ENCODE measurements at places on chromosomes 3 and 15.

GRCh38 chr3:65666448-65667091 lies 372.1 kb downstream of the MAGI1 start:
- no peak for DNase-seq

DNA sequence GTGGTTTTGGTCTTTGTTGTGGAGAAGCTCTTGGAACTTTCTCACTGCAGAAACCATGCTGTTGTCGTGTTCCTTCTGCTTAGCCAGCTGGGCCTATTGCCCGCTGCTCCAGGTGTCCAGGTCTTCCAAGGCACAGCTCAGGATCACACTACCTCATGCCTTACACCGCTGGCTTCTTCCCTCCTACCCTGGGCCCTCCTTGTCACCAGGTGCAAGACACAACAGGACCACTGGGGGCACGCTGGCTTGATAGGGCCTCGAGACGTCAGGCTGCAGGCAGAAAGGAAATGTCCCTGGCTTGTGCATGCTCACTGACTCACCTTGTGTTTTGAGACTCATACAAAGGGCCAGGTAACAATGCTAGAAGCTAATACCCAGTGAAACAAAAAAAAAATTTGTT lies 32.3 kb downstream of the PAQR9 start:
- no peak for DNase-seq

DNA sequence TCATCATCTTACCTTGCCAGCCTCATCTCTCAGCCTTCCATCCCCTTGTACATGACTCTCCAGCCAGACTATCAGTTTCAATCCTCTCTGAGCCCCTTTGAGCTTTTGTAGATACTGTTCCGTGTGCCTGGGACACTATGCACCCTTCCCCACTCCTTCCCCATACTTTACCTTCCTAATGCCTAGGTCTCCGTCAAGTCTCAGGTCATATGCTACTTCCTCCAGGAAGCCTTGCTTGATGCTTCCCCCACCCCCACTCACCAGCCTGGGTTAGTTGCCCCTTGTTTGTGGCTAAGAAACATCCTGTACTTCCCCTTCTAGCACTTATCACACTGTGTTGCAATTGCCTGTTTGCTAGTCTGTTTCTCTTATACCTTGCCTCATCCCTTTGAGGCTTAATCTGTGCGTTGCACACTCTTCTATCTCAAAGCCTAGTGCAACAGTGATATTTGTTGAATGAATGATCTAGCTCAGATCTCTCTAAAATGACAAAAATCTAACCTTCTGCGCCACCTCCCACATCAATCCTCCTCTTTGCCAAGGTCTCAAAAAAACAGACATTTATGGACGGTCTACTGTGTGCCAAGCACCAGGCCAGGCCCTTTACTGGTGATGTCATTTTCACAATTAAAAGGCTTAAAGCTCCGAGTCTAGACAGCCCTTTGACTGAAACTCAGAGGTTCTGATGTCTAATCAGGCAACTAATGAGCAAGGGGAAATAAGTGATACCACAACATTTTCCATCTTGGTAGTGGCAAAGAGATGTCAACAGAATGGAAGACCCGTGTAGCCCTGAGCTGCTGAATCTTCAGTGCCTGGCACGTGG lies 6.5 kb upstream of the USP3 start:
- peak; percentile 67 for DNase-seq

- no peak for DNase-seq
Measured at GRCh38 chr15:33074212-33074611, 120.3 kb downstream of the FMN1 start.

GRCh38 chr3:146590521-146590920 lies 14.6 kb downstream of the PLSCR5 start:
- DNase-seq: no peak

DNA sequence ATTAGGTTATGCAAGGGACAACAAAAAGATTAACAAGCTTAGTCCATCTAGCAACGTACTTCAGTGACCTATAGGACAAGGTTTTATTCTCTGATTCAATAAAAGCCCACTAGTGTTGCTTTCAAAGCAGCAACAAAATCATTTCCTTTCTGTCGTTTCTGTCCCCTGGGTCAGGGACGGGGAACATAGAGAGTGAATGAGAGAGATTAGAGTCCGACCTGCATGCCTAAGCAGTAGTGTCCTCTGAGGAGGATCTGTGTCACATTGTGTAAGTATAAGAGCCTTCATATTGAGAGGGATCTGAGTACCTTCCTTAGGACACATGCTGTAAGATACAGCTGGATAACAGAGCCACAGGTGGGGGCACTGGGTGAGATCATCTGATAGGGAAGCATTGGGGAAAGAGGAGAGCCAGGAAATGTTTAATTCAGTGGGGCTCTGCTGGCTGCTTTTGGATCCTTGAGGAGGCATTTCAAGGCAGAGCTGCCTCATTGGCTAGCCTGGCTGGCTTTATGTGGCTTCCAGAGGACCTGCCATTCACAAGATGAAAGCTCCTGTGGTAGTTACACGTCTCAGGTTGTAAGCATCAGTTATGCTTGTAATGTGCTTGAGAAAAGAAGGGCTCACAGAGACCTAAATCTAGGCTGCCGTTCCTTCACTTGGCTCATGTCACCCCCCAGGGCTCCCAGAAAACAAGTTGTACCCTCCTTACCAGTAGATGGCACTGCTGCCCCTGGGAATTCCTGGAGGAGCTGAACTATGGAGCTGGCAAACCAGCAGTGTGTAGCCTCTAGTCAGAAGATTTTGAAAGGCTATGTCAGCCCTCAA lies 2.7 kb downstream of the TMEM108 start:
- DNase-seq: no peak

DNA sequence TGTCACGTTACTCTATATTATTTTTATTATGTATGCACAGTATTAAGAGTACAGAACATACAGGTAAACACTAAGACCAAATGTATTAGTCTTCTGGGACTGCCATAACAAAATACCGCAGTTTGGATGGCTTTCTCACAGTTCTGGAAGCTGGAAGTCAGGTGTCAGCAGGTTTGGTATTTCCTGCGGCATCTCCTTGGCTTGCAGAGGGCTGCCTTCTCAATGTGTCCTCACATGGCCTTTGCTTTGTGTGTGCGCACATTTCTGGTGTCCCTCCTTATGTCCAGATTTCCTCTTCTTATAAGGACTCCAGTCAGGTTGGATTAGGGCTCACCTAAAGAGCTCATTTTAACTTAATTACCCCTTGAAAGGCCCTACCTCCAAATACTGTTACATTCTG lies 53.8 kb upstream of the CPOX start:
- no peak for DNase-seq

DNA sequence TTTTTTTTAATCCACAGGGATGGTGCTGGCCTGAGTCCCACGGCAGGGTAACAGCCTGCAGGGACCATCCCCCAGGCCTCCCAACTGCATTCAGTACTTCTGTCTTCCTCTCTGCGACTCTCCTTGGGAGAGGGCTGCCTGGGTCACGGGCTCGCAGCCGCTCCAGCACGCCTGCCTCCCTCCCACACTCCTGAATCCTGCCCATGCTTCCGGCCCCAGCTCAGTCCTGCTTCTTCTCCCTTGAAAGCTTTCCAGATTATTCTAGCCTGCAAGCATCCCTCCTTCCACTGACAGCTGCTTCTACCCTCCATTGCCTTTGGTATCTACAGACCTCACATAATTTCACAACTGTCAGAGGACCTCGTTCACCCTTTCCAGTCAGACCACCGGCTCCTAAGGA lies 32.4 kb downstream of the MEGF11 start:
- DNase-seq: no peak

DNA sequence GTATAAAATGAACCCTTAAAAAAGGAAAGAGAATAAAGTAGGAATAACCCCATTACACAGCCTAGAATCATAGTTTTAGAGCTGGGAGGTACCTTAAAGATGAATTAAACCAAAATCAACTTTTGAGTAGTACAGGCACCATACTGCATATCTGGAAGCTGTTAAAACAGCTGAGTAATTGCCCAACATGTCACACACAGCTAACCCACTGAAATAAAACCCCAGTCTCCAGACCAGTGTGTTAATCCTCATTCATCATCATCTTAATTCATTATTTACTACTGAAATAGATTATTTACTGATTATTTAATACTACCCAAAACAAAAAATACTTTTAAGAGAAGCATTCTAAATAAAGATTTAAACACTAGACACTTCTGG lies 52.8 kb downstream of the GPR160 start:
- no peak for DNase-seq

- no peak for DNase-seq
Measured at GRCh38 chr3:53949541-53949940, 57.9 kb upstream of the SELENOK start.

DNA sequence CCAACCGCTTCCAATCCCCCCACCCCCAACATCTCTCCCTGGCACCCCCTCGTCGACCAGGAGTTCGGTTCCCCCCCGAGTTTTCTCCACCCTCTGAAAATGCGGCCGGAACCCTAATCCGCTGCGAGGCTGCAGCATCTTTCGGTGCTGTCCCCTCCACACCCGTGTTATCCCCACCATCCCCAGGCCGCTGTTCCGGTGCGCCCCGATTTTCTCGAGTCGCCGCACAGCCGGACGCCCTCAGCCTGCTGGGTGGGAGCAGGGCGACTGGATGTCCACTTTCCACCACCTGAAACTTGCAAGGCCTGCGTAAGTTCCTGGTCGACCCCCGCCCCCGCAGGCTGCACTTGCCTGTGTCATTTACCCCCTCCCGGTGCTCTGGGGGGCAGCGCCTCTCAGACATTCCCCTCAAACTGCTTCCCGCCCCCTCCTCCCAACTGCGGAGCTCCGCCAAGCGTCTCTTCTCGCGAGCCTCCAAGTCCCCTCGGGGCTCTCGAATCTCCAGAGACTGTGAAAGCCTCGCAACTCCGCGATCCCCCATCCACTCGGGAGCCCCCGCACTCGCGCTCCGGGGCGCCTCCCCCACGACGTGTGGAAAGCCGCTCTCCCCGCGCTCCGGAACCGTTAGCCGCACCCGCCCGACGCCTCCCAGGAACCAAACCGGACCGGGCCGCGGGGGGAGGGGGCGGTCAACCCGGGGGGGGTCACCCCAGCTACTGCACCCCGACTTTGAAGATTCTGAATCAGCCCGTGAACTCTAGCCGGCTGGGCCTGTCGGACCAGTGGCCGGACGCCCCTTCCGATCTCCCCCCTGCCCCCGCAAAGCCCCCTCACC lies 566 bp downstream of the ETV5 start:
- peak; percentile 1 for DNase-seq

DNA sequence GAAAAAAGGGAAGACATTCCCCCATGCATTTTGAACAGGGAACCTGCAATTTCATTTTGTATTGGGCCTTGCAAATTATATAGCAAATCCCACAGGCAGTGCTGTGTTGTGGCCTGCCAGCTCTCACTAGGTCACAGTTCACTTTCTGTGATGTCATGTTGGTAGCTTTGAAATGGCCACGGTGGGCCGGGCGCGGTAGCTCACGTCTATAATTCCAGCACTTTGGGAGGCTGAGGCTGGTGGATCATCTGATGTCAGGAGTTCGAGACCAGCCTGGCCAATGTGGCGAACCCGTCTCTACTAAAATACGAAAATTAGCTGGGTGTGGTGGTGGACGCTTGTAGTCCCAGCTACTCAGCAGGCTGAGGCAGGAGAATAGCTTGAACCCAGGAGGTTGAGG lies 27.0 kb upstream of the C15orf39 start:
- no peak for DNase-seq

GRCh38 chr3:50246517-50246954 lies 10.5 kb downstream of the GNAI2 start:
- DNase-seq: no peak

DNA sequence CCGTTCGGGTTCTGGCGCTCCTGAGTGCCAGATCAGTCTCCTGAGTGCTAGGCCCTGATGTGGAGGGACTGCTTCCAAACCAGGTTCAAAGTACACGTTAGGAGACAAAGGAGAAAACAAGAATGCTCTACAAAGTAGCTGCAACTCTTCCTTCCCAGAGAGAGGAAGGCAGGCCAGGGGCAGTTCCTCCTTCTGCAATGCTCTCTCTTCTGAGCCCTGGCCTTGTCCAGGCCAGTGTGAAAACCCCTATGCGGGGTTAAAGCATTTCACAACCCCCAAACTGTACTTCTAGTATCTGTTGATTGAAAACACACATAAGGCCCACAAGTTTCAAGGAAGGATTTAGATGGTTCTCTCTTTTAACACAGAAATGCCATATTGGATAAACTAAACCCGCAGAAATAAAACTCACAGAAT lies 9.7 kb upstream of the CALML4 start:
- no peak for DNase-seq

DNA sequence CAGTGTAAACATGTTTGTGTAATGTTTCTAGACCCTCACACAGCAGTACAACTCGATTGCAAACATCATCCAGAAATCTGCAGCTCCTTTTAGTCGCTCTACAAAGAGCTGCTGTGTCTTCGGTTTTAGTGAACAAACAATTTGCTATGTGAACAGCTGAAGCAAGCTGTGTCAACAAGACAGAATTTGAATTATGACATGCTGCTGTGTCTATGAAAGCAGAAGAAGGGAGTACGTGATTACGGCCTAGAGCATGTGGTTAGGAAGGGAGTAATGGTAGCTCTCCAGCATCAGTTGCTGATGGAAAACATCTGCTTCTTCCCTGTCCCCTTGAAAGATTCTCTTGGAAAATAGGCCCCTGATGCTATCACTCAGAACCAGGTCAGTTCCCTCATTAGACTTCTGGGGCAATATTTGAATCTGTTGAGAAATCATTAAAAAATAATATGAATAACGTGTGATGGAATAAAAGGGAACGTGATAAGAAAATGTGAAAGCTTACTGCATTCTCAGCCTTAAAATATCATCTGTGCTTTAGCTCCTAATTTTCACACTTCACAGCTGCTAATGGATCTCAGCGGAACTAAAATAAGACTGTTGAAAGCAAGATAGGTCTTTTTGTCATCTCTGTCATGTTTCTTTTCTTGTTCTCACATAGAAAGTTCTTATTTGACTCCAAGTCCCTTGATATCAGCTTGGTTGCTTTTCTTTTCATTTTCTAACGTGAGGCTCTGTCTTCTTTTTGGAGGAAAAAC lies 891.5 kb downstream of the ROBO2 start:
- no peak for DNase-seq

DNA sequence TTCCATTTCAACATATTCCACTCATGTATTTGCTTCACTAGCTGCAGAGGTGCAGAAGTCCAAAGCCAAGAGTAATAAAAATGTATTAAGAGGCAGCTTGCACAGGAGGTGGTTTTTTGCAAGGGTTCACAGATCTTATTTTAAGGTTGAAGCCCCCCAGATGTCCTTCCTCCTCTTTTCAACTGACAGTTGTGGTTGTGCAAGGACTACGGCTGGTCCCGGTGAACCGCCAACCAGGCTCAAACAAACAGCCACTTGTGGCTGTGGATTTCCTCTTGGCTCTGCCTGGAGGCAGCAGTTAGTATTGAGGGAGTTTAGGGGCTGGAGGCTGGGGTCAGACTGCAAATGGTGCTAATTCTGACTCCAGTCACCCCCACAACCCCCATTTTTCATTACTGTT lies 240.7 kb upstream of the TBC1D5 start:
- no peak for DNase-seq

- no peak for DNase-seq
Measured at GRCh38 chr3:196016485-196016884, 65.4 kb downstream of the TFRC start.

All from naive thymus-derived CD8-positive, alpha-beta T cell (primary cell).